Thyroid gland (tissue), 4 donors: ENCODE measurements at places on chromosomes 12 and 14. TPM values are rescaled to one million over a fixed set of nuclear protein-coding genes. Genes with fewer than 3 reads are reported as not detected.

OTUB2 gene
- total RNA-seq, result 0.54 TPM

GLIPR1 gene
- 5.5 TPM for total RNA-seq

- no peak within 1 kb of the TSS for H3K4me3 ChIP-seq
- no peak within 1 kb of the TSS for H3K27ac ChIP-seq
- H3K27me3 ChIP-seq, result peaks cover 9% of the 10 kb centered on the region
- no peak for DNase-seq
Measured at GRCh38 chr12:5432011-5432400, at the start of gene NTF3. Gene NTF3 (plus strand): TSS chr12:5432108. CDS start chr12:5432325, 217 bp downstream.

AGAP2 gene
- total RNA-seq, result 1.3 TPM

SLC17A8 gene
- not detected for total RNA-seq

- H3K4me3 ChIP-seq, result no peak overlapping the region
- no peaks in the 10 kb centered on the region for H3K27me3 ChIP-seq
- H3K4me1 ChIP-seq, result peaks cover 13% of the 10 kb centered on the region
Measured at GRCh38 chr12:15720295-15720694, 68.9 kb downstream of the EPS8 start.

GRCh38 chr12:93174473-93174872, 203.3 kb upstream of the NUDT4 start:
- no peak overlapping the region for H3K4me3 ChIP-seq
- DNase-seq, result no peak
- no peaks in the 10 kb centered on the region for H3K36me3 ChIP-seq
- H3K27me3 ChIP-seq, result no peaks in the 10 kb centered on the region
- H3K27ac ChIP-seq, result no peak overlapping the region

DNA sequence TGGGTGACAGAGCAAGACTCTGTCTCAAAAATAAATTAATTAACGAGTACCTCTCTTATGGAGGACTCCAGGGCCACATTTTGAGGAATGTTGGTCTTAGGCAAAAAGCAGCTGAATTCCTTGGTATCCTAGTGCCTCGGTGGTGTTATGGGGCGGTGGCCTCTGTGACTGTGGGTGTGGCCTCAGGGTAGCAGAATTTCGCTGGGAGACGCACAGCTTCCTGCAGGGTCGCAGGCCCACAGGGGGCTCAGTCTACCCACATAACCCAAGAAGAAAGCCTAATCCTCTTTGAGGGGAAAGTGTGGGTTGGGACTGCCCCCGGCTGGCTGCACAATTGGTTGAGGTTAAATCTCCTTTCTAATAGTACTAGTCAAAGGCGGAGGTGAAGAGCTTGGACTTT, 11.2 kb upstream of the SERPINA4 start:
- H3K36me3 ChIP-seq, result no peaks in the 10 kb centered on the region
- no peaks in the 10 kb centered on the region for H3K4me1 ChIP-seq
- H3K27ac ChIP-seq, result no peak overlapping the region
- no peak for DNase-seq

OGFOD2 gene
- total RNA-seq, result 16.3 TPM

DNA sequence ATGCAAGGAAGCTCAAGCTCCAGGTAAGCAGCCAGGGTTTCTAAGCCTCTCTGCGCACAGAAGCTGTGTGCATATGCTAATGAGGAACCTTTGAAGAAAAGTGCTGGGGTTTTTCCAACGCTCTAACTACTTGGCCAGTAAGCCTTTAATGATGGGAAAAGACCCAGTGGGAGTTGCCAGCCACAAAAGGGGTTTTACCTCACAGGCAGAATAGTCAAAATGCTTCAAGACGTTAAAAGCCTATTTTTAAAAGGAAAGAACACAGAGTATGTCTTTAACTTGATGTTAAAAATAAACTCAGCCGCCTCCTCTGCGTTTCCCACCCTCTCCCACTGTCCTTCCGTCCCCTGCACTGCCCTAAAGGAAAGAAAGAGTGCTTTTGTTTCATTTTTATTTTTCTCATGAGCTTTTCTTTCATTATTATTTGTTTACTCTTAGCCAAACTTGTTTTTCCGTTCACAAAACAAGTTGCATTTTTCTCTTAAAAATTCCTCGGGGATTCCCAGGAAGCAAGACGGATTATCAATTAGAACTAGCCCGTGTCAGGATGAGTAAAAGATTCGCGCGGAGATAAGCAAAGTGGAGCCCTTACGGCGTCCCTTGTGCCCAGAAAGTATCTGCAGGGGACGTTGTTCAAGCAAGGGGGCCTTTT, 209.8 kb upstream of the NUDT4 start:
- H3K27ac ChIP-seq, result no peak overlapping the region
- DNase-seq, result no peak
- no peaks in the 10 kb centered on the region for H3K27me3 ChIP-seq

- no peak overlapping the region for H3K4me3 ChIP-seq
- H3K27me3 ChIP-seq, result no peaks in the 10 kb centered on the region
- peak overlapping the region; percentile 86 for H3K27ac ChIP-seq
- peaks cover 18% of the 10 kb centered on the region for H3K4me1 ChIP-seq
Measured at GRCh38 chr12:95116773-95117172, 43.4 kb upstream of the NR2C1 start.

- H3K27ac ChIP-seq, result no peak overlapping the region
- no peak for DNase-seq
- no peaks in the 10 kb centered on the region for H3K36me3 ChIP-seq
- H3K27me3 ChIP-seq, result no peaks in the 10 kb centered on the region
- peaks cover 3% of the 10 kb centered on the region for H3K4me1 ChIP-seq
Measured at GRCh38 chr12:3614806-3615466, 123.9 kb downstream of the PRMT8 start.

- peaks cover 14% of the 10 kb centered on the region for H3K4me1 ChIP-seq
- no peaks in the 10 kb centered on the region for H3K27me3 ChIP-seq
- no peak for DNase-seq
- no peak overlapping the region for H3K27ac ChIP-seq
- no peak overlapping the region for H3K4me3 ChIP-seq
- H3K36me3 ChIP-seq, result no peaks in the 10 kb centered on the region
Measured at GRCh38 chr12:31368666-31369361, 42.9 kb upstream of the SINHCAF start.

- DNase-seq, result no peak
- no peaks in the 10 kb centered on the region for H3K27me3 ChIP-seq
- no peak overlapping the region for H3K4me3 ChIP-seq
- H3K4me1 ChIP-seq, result no peaks in the 10 kb centered on the region
Measured at GRCh38 chr12:28998662-28999120, 150.4 kb upstream of the FAR2 start.

DNA sequence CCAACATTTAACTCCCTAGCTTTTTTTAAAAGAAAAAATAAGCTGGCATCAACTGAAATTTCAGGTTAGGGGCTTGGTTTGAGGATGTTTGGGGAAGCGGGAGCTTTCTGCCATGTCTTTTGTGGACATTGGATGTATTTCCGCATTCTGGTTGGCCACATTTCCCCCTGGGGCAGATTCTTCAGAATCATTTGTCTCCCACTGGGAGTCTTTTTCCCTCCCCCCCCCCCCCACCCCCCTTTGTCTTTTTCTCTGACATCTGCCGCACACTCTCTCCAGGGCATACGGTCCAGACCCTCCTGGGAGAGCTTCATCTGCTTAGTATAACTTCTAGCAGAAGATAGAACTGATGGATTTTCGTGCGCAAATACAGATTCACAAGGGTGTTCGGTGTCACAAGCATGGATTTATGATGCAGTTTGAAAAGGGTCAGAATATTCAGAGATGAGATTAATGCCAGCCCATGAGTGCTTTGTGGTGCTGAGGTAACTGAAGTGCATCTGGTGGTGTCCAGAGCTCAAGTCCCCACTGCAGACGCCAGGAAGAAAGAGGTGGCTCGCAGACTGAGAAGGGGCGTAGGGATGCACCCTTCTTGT, 40.2 kb downstream of the ETV6 start:
- H3K27me3 ChIP-seq, result no peaks in the 10 kb centered on the region
- DNase-seq, result no peak
- peaks cover under 1% of the 10 kb centered on the region for H3K4me1 ChIP-seq
- no peaks in the 10 kb centered on the region for H3K36me3 ChIP-seq

PRIMA1 gene
- 0.40 TPM for total RNA-seq
